Urothelium cell line (cell line): ENCODE measurements at places on chromosomes 1 and 21.

DNA sequence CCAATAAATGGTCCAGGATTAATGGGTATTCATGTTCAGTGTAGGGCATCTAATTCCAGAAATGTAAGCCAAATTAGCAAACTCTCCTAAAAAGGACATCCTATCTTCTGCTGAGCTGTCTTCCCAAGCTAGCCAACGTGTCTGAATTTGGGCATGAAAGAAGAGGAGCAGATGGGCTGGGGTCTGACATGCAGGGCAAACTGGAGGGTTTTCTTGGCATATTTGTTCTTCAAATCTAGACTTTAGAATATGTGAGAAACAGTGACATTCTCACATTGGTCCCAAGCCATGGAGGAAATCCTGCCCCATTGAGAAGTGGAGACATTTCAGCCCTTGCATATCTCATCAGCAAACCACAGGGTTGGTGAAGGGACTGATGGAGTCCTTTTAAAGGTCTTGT, 67.2 kb downstream of the LRIG2 start:
- DNase-seq, result no peak

DNA sequence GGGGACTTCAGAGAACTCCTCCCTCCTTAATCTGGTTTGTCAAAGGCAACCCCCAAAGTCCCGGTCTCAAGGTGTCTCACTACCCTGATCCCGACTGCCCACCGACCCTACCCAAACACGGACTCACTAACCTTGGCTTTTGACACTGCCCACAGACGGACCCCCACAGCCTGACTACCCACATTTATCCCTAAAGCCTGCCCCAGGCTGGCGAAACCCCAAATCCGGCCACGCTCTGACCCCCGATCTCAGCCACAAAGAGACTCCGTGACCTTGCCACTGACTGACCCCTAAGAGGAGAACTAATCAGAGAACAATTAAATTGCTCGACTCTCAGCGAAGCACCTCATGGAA, 5.2 kb downstream of the ID3 start:
- no peak for DNase-seq

- no peak for DNase-seq
These were observed 26.2 kb downstream of the ITPKB start for GRCh38 chr1:226712742-226713419.

DNA sequence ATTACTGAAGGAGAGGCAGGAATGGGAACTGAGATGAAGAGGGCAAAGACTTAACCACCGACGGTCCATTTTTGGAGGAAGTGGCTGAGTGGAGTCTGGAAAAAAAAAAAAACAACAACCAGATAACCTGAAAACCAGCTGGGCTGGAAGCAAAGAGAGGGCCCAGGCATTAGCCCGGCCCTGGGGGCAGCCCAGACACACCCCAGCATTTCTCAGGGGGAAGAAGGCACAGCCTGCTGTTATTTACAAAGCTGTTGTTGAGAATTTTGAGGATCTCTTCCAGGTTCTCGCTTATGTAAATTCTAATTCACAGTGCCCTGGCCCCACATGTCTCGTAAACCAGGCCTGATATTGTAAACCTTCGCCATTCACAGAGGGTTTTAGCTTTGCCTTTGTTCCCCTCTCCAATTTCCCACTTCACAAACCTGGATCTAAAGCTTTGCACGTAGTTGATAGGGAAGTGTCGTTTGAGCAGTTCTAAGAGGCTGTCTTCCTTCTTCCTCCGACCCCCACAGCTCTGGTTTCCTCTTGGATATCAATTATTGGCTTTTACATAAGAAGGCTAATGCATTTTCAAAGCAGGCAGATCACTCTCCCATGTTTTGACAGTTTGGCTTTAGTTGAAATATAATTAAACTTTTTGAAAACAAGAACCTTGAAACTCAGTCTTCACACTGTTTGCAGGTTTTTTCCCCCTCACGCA, 161.8 kb upstream of the IRF2BP2 start:
- peak; percentile 29 for DNase-seq

- DNase-seq, result peak; percentile 76
These were observed 4.9 kb downstream of the PLEKHG5 start for GRCh38 chr1:6486433-6487011.

DNA sequence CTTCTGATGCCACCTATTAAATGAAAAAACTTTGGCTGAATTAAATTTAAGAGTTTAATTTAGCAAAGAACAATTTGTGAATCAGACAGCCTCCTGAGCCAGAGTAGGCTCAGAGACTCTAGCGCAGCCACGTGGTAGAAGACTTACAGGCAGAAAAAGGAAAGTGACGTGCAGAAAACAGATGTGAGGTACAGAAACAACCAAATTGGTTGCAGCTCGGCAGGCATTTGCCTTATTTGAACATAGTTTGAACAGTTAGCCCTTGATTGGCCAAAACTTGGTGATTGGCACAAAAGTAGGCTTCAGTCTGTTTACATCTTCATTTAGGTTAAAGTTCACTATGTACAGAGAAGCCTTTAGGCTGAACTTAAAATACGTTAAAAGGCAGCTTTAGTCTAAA, 22.9 kb downstream of the TCP10L start:
- no peak for DNase-seq

DNA sequence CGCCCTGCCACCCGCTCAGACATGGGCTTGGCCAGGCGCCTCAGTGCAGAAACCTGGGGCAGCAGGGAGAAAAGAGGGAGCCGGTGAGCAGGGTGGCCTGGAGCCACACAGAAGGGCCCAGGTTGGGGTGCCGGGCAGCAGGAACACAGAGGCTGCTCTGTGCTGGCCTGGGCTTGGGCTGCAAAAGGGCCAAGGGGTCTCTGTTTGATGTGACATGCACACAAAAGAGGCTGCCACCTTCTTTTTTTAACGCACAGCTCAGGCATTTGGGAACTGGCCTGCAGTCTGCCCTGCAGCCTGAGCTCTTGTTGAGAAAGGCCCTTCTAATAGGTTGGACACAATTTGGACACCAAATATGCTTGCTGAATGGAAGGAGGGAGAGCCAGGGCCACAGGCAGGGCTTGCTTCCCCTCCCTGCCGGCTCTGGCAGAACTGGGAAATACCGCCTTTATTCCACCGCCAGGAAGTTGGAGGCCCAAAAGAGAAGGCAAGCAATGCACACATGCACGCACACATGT, 32.4 kb downstream of the KIF21B start:
- no peak for DNase-seq

DNA sequence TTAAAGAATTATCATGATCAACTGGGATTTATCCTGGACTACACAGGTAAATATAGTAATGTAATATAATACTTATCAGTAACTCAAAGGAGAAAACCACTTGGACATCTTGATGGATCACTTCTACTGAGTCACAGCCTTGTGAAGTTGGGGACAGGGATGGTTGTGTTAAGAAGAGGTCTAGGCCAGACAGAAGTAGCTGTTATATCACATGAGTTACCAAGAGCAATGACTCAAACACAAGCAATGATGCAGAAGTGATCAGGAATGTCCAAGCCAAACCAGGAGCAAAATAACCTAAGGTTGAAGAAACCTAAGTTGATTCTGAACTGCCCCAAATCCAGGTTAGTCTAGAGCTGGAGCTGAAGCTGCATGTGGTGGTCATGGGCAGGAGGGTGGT, 424.5 kb upstream of the DAB1 start:
- DNase-seq, result peak; percentile 16

GRCh38 chr1:173128742-173129141, 78.0 kb upstream of the TNFSF18 start:
- DNase-seq, result no peak

GRCh38 chr1:28909198-28909597, 5.2 kb upstream of the EPB41 start:
- no peak for DNase-seq

DNA sequence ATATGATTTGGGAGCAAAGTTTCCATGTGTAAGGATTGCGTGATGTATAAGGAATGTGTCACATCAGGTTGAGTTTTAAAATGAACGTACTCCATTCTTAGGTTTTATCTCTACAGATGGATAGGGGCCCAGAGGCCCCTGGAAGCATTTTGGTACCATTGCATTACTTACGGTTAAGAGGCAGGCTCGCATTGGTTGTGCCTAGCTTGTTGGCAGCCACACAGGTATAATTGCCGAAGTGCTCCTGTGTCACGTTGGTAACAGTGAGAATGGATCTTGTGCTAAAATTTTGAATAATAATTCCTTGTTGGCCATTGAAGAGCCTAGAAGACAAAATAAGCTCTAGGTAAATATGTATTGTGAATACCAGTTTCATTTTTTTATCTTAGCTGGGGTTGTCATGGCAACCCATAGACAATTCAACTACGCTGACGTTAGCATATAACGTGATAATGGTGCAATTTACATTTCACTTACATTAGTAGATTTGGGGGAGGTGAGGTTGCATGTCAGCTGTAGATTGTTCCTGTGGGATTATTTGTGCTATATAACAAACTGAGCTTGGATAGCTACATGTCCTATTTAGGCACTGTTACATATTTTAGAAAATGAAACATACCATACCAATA, 511.9 kb upstream of the ZRANB2 start:
- no peak for DNase-seq

- DNase-seq, result no peak
These were observed 704.5 kb upstream of the B3GALT2 start for GRCh38 chr1:193890935-193891334.

- peak; percentile 48 for DNase-seq
These were observed 1.9 kb upstream of the OR13G1 start for GRCh38 chr1:247681288-247681897.

- no peak for DNase-seq
These were observed 16.6 kb downstream of the ACTN2 start for GRCh38 chr1:236702791-236703394.

DNA sequence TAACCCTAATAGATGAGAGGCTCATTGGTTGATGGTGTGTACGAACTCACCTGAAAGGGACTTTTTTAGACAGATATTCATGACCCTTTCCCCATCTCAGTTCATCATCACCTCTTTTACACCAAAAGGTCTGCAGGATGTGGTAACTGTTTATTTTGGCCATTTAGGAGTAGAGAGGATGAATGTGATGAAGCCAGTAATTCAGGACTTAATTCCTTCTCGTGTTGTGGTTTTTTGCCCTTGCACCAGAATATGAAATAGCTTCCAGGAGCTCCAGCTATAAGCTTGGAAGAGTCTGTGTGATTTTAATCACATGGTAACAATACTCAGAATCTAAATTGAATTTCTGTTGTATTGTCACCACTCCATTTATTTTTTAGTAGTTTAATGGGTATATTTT, 189.4 kb upstream of the KCTD3 start:
- no peak for DNase-seq

DNA sequence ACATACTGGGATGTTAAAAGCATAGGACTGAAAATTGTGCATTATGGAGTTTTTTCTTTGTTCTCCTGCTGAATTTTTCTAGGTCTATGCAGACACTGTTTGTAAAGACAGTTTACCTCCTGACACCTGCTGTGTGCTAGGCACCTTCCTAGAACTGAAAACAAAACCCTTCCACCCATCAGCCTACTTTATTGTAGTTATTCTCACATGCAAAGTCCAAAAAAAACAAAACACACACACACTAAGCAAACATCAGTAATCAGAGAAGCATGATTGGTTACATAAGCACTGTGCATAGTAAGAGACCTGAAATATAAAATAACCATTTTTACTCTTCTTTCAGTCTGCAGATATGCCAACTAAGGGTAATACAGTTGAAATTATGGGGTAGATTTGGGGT, 195.1 kb downstream of the CRB1 start:
- DNase-seq, result no peak

DNA sequence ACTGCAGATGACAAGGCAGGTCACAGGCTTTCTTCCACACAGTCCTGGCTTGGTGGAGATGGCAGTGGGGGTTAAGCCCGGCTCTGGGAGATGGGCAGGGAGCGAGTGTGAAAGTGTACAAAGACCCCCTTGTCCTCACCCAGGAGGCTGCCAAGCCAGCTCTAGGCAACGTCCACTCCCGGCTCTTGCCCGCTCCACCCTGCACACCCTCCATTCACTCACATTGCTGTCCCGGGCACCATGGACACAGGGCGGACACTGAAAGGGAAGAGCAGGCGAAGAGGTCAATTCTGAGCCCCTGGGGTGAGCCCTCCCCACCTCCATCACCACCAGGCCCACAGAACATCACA, 8.9 kb downstream of the COL16A1 start:
- no peak for DNase-seq

GRCh38 chr1:5274527-5274926, 620.1 kb downstream of the AJAP1 start:
- DNase-seq, result no peak

DNA sequence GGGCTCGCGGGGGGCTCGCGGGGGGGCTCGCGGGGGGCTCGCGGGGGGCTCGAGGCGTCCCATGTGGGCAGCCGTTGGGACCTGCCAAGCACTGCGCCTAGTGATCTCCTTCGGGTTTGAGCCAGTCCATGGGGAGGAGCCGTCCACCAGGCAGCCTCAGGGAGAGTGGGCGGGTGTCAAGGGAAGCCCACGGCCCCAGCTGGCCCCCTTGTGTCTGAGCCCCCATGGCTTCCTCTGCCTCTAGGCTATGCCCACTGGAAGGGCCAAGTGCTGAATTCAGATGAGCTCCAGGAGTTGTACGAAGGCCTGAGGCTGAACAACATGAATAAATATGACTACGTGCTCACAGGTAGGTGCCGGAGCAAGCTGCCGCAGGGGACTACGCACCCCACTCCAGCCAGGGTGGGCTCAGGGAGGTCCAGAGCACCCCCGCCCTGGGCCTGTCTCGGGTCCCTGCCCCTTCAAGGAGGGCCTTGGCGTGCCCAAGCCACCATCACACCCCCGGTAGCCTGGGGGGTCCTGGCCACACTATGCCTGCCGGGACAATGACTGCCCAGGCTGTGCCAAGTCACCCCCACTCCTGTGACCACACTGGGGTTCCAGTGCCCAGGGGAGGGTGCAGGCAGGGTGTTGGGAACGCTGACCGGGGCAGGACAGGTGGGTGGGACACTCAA, 22.6 kb downstream of the PDXK start:
- no peak for DNase-seq

GRCh38 chr1:31238986-31239613, 587 bp downstream of the NKAIN1 start:
- peak; percentile 38 for DNase-seq

DNA sequence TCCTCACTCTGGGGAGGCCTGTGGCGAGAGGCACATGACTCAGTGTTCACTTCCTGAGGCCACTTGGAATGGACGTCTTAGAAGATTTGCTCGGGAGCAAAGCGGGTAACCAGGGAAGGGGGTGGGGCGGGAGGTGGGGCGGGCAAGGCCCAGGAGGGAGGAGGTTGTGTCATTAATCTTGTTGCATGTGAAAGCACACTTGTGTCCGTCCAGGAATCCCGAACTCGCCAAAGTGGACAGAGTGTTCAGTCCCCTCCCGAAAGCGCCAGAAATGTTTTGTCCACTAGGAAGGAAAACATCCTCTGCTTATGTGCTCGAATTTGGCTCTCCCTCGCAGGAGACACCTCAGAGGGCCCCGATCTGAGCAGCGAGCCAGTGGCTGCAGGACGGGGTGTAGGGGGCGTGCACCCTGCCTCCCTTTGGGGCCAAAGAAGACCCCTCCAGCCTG, 84.2 kb downstream of the SPSB1 start:
- no peak for DNase-seq
